ENCODE measurements at places on chromosomes 1 and 21.

GRCh38 chr1:194184974-194185373, 998.6 kb upstream of the B3GALT2 start:
- DNase-seq: no peak

DNA sequence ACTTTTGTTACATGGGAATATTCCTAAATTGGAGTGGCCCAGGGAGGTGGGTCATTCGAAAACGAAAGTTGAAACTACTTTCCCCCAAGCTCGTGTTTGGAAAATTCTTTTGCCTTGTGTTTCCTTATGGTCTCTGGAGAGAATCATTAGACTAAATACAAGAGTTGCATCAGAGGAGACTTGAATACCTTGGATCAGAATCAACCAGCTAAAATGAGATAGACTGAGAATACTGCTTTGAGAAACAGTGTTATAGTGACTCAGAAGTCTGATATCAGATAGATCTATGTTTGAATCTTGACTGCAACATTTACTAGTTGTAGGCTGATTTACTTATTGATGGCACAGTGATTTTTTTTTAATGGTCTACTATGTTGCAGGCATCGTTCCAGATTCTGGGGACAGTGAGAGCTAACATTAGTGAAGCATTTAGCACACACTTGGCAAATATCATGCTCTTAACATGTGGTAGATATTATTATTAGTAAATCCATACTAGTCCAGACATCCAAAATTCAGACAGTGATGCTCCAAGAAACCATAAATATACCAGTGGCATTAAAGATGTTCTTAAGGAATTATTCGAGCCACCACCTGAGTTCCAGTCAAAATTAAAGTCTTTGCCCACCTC, 12.9 kb upstream of the ACTN2 start:
- no peak for DNase-seq

DNA sequence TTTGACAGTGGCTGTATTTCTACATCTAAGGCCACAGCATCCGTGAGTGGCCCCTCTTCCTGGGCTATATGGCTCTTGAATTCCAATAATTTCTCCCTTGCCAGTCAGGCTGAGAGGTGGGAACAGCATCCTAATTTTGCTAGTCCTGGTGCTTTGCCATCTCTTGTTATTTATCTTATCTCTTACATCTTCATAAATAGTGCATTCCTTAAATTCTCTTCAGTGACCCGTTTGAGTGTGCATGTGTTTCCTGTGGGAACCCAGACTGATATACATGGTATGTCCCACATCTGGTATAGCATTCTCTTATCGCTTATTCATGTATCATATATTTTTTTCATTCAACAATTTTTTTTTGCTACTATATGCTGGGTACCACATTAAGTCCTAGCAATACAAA, 9.9 kb downstream of the S100A11 start:
- DNase-seq: no peak

DNA sequence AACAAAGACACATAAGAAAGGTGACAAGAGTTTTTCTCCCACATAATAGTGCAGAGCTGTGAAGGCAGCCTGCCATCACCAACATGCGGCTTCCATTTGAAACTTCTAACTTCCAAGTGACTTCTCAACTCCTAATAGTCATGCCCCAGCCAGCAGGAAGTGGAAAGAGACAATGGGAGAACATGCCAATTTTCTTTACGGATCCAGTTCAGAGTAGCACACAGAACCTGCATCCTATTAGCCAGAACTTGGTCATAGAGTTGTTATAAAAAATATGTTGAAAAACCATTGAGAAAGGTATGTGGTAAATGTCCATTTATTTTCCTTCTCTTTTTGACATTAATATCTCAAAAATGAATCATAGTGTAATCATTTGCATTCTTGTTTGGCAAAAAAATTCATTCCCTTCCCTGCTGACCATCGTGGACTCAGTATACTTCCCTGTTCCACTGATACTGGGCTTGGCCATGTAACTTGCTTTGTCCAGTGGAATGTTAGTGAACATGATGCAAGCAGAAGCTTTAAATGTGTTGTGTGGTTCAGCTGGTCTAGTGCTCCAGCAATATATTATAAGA, 197.4 kb downstream of the SEC16B start:
- DNase-seq: no peak

DNA sequence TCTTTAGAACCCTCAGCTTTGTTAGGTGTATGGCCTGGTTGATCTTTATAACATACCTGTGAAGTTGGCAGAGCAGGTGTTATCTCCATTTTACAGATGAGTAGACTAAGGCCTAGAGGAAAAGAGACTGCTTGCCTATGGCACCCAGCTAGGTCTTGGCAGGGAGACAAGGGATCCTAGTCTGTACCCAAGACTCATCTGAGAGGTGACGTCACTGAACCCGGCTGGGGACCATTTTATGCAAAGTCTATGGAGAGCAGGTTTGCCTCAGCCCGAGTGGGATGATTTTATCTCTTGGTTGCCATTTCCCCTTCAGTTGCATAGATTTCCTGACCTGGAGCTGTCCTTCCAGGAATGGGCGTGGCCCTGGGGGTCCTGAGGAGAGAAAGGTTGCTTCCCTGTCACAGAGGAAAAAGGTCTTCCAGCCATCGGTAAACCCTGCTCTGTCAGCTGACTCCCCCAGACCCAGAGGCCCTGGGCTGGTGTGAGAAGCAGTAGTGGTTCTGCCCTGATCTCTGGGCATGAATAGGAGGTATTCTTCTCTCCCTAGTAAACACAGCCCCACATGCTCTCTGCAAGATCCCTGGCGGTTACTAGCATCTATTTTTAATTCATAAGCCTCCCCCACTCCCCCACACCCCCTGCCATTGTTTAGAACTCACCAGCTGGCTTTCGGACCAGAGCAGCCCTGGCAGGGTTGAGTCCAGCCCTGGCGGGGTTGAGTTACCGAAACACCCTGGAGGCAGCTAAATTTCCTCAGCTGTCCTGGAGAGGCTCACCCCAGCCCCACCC, 19.6 kb downstream of the TMCC2 start:
- DNase-seq: no peak

DNA sequence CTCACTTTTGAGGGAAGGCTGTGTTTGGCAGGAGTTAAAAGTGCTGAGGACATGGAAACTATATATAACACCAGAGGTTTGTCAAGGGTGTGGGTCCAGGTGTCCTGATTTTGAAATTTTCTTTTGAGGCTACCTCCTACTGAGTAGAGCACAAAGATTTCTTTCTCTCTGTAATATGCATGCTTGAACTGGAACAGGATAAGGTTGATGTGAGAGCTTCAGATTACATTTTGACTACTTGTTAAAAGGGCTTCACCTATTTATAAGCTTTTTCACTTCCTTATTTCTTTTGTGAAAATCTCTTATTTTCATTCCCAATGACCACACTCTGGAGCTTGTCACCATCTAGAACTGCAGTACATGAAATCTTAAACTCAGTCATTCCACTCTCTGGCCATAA, 59.8 kb upstream of the PLA2G4A start:
- DNase-seq: no peak

- no peak for DNase-seq
Observed at GRCh38 chr1:160713161-160713560, 1.5 kb upstream of the CD48 start.

- DNase-seq: no peak
Observed at GRCh38 chr1:10870493-10871096, 74.1 kb upstream of the CASZ1 start.

GRCh38 chr1:228415853-228416216, 826 bp downstream of the TRIM17 start:
- no peak for DNase-seq

DNA sequence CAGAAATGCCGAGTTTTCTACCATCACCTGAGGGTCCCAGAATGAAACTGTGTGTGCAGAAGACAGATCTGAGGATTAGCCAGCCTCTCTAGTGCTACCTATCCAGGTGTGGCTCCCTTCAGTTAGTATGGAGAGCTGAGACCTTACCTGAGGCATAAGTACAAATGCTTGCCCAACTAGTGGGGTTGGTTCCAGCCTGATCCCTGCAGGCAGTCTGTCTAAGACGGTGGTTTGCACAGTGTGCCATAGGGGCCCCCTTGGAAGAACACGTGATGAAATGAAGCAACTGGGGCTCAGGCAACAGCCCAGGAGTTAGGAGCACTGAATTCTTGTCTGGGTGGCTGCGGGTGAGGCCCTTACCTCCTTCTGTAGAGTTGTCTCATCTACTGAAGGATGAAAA, 15.6 kb downstream of the S100A7A start:
- DNase-seq: no peak

- no peak for DNase-seq
Observed at GRCh38 chr1:71031426-71031825, 16.2 kb downstream of the PTGER3 start.

DNA sequence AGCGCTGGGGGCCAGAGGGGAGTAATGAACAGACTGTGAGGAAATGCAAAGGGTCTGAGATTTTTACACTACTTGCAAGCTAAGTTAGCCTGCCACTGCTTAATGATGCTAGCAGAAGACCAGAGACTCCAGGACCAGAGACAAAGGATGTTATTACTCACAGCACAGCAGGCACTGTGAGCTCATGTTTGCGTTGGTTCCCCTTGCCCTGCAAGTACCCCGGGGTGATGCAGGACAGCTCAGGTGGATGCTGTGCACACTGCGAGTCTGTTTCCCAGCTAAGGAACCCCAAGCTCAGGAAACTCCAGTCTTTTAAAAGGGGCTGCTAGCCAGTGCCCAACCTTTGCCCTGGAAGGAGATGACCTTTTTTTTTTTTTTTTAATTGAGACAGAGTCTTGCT, 1.2 kb downstream of the FHAD1 start:
- no peak for DNase-seq

DNA sequence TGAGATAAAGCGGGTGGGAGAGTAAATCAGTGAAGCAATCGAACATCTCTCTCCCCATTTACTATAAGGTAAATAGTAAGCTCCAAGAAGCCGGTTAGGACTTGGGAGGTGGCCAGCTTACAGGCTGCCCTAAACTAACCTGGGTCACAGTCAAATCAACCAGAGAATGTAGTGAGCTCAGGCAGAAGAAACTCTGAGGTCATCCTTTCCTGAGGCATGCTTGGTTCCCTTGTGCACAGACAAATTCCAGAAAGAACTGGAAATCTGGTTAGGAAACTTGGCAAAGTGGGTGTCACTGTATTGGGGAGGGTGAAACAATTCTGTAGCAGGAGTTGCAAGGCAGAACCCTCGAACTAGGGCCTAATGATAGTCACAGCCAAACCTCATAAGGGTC, 72.5 kb downstream of the NTMT2 start:
- DNase-seq: no peak

GRCh38 chr1:115469703-115470476, 131.8 kb upstream of the NGF start:
- DNase-seq: no peak

GRCh38 chr1:157993147-157993917, at the start of gene KIRREL1:
TSS of gene KIRREL1 (plus strand) at chr1:157993645. CDS start at chr1:157993677, 32 bp downstream.
- DNase-seq: no peak

- no peak for DNase-seq
Observed at GRCh38 chr1:184820218-184820750, 65.6 kb upstream of the EDEM3 start.

DNA sequence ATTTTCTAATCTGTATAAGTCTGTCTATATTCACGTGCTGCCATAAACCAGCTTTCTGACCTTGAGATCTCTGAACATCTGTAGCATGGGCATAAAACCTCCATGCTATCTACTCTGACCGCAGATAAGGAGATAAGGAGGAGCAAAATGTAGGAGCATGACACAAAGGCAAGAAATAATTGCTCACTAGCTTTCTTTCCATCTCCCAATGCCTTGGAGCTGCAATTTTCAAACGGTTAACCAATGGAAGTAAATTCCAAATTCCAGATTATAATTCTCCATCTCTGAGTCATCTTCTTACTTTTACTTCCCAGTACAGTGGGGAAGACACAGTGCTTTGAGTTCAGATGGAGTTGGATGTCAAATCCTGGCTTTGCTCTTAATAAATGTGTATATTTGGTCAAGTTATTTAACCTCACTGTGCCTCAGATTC, 41.6 kb downstream of the CD58 start:
- no peak for DNase-seq
